ENCODE measurements at places on chromosomes 5 and 9.
A peak's percentile ranks its signal among the peaks of the same experiment; 100 is the strongest.

DNA sequence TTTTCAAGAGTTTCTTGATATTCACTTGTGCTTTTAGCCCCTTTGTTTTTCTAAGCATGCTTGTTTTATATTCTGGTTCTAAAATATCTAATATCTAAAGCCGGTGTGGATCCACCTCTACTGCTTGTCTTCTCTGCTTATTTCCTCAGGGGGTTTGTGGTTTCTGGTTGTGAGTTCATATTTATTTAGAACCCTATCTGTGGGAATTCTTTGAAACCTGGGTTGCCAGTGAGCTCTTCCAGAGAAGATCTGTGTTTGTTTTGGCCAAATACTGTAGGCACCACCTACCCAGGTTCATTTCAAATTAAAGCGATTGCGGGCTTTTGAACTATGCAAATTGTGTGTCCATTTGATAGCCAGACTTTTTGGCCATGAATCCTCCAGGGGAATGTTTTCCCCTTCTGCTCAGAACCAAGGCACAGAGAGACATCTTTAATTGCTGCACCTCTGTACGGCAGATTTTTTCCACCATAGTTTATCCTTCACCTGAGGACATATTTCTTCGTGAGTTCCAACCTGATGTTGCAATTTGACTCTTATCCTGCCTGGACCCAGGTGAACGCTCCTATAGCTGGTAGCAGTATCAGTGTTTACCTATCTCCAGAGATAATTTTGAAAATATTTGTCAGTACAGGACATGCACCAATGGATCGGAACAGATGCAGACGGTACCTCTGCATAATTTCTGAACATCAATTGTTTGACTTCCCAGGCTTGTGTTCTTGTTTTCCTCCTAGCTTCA lies 2.4 kb upstream of the ZBTB43 start:
- DNase-seq: no peak

DNA sequence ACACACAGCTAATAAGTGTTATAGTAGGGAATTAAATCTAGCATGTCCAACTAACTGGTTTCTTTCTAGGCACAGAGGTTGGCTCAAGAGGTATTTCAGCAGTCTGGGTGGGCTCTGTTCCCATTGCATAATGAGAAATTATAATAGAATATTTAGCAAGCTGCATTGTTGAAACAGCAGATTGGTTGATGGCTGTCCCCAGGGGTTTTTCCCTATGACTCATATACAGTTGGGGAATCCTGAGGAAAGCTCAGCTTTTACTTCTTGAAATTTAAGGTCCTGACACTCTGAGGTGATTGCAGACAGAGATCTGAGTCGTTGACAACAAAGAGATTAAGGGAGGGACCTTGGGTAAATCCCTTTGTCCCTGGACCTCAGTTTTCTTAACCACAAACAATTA lies 38.3 kb upstream of the TNFSF8 start:
- DNase-seq: no peak

GRCh38 chr9:36306471-36307306 lies 48.4 kb upstream of the GNE start:
- peak; percentile 26 for DNase-seq

DNA sequence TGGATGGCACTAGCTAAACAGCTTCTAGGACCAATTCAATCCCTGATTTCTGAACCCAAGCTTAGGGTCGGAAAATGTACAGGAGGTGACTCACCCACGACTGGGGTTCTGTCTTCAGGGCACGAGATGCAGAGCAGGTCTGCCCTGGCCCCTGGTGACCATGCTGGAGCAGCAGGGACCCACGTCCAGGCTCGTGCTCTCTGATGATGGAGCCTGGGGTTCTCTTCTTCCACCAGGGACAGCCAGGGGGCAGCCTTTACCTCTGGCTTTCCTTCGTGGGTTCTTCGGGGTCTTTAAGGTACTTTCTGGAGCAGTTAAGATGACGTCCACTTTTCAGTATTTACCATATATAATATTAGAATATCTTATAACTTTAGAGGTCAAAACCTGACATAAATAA lies 2.1 kb downstream of the CFAP77 start:
- DNase-seq: no peak

- no peak for DNase-seq
Observed at GRCh38 chr5:151038412-151038745, 18.0 kb downstream of the GPX3 start.

DNA sequence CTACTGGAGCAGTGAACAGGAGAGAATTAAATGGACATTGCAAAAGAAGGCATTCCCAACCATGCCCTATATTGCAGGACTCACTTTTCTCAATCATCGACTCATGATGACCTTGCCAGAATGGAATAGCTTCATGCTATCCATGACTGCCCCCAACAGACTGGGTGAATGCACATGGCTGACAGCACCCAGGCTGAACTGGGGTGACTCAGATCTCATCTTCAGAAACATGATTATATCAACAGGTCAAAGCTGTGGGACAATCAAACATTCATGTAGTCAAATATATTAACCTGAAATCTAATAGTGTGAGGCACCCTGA lies 34.7 kb upstream of the MIER3 start:
- DNase-seq: no peak

DNA sequence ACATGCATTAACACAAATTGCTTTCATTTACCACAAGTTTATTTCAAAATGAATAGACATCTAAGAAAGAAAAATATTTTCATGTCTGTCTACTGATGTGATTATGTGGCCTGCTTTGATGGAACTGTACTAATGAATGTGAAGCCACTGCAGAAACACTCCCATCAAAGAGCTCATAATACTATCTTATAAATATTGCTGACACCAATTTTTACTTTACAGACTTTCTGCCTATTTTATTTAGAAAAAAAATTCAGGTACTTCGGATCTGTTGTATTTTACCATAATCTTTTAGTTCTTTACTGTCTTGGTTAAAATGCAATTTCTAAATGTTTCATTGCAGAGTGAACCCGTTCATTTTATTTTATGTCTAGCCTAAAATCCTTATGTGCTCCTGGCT lies 281.9 kb downstream of the ICE1 start:
- no peak for DNase-seq

GRCh38 chr5:161851691-161852299 lies 3.9 kb downstream of the GABRA1 start:
- no peak for DNase-seq

GRCh38 chr5:133754575-133755169 lies 142.3 kb upstream of the FSTL4 start:
- DNase-seq: no peak

GRCh38 chr9:131892902-131893500 lies 153.1 kb upstream of the RAPGEF1 start:
- no peak for DNase-seq

- DNase-seq: no peak
Observed at GRCh38 chr5:27734838-27735237, 696.5 kb upstream of the CDH9 start.

GRCh38 chr9:78005231-78006002 lies 26.2 kb downstream of the GNAQ start:
- no peak for DNase-seq

DNA sequence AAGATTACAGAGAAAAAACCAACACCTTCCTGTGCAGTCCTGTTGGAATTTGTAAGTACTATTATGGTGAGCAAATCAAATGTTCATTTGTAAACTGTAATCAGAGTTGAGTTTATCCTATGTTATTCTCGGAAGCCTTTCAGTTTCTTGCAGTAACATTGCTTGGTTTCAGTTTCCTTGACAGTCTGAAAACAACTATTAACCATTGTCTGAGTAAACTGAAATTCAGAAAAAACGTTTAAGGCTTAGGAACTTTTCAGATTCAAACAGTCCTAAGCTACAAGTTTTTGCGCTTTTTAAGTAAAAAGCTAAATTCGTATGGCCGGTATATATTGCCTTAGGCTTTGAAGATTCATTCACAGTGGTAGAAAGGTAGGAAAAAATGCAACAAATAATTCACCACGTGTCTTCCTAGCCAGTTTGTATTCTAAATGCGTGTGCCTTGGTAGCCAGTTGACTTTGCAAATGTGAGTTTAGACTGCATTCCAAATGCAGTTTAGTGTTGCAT lies 2.5 kb downstream of the GPBP1 start:
- no peak for DNase-seq

DNA sequence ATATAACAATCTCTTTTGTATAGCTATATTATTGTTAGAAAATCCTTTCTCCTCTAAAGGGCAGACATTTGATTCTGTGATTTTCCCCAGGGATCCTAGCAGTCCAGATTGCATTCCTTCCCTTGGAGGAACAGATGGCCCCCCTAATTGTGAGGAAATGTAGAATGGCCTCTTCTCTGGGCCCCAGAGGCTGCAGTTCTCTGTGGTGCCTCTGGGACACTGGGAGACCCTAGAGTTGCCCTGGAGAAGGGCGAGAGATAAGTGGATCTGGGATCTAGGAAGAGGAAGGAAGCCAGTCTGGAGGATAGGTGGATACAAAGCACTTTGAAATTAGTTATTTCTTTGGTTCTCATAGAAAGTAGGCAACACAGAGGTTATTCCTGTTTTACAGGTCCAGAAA lies 1.9 kb upstream of the HINT2 start:
- no peak for DNase-seq

DNA sequence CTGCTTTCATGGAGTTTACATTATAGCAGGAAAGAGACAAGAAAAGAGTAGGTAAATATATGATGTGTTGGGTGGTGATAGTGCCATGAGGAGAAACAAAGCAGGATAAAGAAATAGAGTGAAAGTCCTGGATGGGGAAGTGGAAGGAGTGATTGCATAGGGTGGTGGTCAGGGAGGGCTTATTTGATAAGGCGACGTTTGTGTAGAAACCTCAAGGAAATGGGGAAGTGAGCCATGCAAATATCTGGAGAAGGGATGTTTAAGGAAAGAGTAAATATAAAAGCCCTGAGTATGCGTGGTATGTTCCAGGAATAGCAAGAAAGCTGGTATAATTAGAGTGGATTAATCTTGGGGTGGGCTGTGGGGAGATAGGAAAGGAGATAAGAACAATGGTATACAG lies 134.7 kb upstream of the SV2C start:
- DNase-seq: no peak

- no peak for DNase-seq
Observed at GRCh38 chr5:118468085-118468484, 520.3 kb downstream of the DTWD2 start.

- no peak for DNase-seq
Observed at GRCh38 chr5:14105718-14106410, 37.3 kb upstream of the TRIO start.

- no peak for DNase-seq
Observed at GRCh38 chr5:72183101-72183520, 75.8 kb downstream of the MAP1B start.

DNA sequence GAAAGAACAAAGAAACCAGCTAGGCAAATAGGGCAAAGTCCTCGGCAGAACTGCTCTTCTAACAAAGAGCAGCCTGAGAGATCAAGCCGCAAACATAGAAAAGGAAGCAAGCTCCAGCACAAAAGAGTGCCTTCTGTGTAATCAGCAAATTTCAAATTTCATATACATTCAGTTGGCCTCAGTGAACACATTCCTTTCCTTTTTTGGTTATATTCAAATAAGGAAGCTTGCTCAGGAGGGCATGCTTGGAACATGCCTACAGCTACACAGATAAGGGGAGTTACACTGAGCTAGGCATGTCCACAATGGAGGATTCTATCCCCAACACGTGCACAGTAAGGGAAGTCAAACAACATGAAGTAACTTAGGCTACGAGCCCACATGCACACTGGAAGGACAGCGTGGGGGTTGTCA lies 23.4 kb downstream of the IL33 start:
- no peak for DNase-seq

- DNase-seq: no peak
Observed at GRCh38 chr5:134642931-134643530, 5.6 kb upstream of the SEC24A start.

- DNase-seq: no peak
Observed at GRCh38 chr9:32161209-32161608, 223.2 kb upstream of the ACO1 start.

GRCh38 chr9:112841261-112841660 lies 49.4 kb downstream of the SLC46A2 start:
- DNase-seq: no peak

DNA sequence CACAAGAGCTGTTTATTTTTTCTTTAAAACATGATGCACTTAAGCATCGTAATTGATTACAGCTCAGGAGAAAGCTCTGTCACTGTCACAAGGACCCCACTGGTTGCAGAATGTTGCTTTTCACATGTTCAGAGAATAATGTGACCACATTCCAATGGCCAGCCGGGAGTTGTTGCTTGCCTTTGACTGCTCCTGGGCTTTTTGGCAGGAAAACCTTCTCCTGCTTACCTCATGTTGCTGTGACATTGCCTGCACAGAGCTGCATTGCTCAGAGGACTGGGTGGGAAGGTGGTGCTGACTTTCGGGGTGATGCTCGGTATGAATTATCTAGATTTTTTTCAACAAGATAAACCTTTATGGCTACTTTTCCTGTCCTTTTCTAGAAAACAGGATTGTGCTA lies 88.2 kb downstream of the PALM2AKAP2 start:
- DNase-seq: no peak

DNA sequence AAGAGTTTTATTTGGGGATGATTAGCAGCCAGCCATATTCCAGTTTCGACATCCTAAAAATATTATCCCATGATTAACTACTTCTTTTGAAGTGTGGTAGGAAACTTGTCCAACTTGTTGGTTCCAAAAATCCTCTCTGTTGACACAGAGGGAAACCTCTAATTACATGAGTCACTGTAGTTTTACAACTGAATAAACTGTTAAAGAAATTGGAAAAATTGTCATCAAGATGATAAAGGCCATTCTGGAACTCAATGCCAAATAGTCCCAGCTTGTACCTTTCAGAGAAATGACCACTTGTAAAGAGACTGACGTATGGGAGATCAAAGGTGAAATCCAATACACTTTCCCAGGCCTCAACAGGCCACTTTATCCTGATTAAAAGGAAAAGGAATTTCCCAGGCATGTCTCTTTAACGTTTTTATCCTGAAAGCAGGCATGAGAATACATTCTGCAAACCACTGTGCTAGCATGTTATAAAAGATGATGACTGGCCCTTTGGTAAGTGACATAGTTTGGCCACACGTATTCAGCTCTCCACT lies 261.6 kb downstream of the GLIS3 start:
- DNase-seq: no peak

DNA sequence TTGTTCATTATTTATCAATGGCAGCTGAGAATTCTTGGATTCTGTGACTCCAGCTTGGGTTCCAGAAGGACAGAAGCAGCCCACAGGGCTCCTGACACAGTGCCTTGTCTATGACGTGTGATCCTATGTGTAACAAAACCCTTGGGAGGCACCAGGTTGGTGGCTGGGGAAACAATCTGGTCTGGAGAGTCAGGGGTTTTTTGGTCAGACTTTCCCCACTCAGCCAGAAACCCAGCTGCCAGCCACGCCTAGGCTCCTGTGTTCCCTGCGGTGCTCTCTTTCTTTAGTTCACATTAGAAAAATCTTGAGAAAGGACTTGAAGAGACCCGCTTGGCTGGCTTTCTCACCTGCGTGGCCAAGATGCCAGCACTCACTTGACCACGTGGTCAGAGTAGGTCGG lies 15.5 kb upstream of the ZBED3 start:
- no peak for DNase-seq

- DNase-seq: no peak
Observed at GRCh38 chr5:66982470-66982869, 214.1 kb downstream of the CD180 start.
